ENCODE measurements at places on chromosomes 13 and 19.

GRCh38 chr13:50345804-50346203 lies 330.6 kb downstream of the KCNRG start:
- no peak for DNase-seq

DNA sequence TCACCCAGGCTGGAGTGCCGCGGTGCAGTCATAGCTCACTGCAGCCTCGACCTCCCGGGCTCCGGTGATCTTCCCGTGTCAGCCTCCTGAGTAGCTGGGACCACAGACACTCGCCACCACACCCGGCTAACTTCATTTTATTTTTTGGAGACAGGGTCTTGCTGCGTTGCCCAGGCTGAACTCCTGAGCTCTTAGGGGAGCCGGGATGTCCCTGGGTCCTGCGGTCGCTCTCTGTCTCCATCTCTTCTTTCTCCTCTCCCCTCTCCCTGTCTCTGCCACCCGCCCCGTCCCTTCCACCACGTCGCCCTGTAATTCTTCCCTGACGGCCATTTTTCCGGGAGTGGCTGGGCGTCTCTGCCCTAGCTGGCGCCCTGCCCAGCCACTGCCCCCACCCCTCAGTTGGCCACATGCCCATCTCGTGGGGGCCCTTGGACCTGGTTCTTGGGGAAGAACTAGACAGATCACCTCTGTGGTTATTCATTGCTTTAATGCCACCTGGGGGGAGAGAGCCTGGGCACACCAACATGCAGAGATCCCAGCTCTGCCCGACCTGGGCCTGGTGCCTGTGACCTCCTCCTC lies 18.9 kb downstream of the ARID3A start:
- no peak for DNase-seq

DNA sequence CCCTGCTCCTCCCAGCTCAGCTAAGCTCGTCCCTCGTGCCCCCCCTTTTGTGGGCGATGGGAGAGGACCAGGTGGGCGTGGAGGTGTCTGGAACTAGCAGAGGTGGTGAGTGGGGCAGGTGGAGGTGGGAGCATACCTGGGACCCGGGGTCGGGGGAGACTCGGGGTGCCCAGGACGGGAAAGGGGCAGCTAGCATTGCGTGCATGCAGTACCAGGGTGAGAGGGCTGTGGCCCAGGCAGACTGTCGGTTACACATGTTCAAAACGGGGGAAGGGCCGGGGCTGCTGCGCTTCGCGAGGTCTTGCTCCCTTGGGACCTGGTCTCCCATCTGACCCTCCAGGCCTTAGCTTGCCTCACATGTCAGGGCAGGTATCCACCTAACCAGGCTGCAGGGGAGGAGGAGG lies 9.1 kb downstream of the TLE5 start:
- DNase-seq, result no peak

GRCh38 chr19:33734913-33735312 lies 61.8 kb upstream of the KCTD15 start:
- DNase-seq, result no peak

DNA sequence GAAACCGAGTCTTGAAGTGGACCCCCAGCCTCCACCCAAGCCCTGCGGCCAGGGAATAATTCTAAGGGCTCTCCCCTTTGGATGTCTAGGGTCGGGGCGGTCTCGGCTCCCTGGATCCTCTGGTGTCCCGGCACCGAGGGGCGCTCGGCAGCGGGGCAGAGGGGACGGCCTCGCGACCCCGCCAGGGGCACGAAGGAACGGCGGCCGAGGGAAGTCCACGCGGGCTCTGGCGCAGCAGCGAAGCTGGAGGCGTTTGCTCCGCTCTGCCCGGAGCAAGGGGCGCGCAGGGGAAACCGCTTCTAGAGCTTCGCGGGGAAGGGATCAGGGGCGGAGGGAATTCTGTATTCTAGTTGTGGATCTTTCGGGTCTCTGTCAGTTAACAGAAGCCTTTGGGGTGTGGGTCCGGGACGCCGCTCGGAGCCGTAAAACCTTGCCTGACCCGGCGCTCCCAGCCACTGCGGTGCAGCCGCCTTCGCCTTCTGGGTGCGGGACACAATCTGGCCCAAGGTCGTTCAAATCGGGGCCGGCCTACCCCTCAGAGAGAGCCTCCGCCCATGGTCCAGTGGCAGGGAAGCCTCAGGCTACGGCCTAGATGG lies 118.2 kb downstream of the KCNRG start:
- no peak for DNase-seq

Measured in NCI-H2081 treated with DMSO at 0.1 percent for 48 hours (cell line).